HepG2 (cell line): ENCODE measurements at places on chromosomes 7 and 10. TPM values are rescaled to one million over a fixed set of nuclear protein-coding genes. Genes with fewer than 3 reads are reported as not detected.

DNA sequence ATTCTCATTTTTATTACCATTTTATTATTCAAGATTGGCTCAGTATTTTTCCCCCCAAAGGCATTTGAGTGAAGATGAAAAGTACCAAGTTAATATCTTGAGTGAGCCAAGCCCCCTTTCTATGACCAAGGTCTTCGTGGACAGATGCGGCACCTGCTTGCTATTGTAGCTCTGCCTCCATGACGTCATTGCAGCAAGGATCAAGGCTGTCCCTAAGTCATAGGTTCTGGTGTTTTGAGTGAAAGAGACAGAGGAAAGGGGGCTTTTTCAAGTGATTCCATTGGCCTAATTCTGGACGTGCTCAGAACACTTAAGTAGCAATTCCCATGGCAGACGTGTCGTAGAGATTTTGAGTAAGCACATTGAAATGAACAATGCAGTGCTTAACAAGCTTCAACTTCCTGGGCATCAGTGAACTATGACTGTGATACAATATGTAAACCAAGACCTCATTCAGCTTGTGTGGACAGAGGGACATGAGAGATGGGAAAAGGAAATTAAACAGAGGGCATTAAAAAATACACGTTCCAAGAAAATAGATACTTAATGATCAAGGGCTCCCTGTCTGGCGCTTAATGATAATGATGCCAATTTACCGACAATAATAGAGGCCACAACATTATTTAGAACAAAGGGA lies 248.7 kb upstream of the NPVF start:
- no peak for DNase-seq

DNA sequence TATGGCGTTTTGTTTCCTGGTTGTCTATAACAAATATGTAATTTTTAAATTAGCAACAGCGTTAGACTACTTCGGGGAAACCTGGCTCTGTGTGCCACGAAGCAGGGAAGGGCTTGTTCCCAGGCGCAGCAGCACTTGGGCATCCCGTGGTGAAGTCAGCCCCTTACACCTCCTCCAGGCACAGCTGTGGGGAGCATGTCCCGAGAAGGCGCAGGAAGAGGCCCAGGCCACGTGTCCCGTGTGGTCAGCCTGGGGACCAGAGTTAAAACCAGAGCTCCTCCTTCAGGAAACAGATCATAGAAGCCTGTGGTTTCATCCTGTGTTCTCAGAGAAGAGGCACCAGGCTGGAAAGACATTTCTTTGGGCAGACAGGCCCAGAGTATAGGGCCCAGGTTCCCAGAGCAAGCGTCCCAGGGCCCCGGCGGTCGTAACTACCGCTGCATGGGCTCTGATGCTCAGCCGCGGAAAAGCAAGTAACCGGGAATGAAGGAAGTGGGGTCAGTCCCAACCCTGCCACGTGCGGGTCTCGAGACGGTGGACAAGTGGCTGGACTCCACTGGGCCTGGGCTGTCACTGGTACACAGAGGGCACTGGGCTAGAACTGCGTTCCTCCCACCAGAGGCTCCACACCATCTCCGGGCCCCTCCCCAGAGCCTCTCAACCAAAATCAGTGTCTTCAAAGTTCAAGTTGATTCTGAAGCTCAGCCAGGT lies 7.1 kb downstream of the NUDT1 start:
- DNase-seq: no peak

- no peak for DNase-seq
These were observed 453.8 kb upstream of the ANKRD30A start for GRCh38 chr10:36671607-36672006.

DNA sequence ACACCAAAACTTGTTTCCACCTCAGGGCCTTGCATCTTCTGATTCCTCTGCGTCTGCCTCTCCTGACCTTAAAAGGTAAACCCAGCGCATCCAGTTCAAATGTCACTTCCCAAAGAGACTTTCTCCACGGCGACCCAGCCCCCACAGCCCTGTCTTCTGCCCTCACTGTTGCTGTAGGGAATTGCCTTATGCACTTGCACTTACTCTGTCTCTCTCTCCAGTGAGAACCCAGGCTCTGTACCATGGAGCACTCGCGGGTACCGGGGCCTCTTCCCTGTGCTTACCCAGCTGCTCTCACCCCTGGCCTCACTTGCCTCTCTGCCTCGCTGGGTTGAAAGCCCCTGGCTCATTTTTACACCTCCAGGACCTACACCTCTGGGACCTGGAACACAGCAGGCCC lies 48.4 kb downstream of the AOC1 start:
- DNase-seq: no peak

GRCh38 chr7:124106575-124106974 lies 73.7 kb upstream of the TMEM229A start:
- DNase-seq: no peak

DNA sequence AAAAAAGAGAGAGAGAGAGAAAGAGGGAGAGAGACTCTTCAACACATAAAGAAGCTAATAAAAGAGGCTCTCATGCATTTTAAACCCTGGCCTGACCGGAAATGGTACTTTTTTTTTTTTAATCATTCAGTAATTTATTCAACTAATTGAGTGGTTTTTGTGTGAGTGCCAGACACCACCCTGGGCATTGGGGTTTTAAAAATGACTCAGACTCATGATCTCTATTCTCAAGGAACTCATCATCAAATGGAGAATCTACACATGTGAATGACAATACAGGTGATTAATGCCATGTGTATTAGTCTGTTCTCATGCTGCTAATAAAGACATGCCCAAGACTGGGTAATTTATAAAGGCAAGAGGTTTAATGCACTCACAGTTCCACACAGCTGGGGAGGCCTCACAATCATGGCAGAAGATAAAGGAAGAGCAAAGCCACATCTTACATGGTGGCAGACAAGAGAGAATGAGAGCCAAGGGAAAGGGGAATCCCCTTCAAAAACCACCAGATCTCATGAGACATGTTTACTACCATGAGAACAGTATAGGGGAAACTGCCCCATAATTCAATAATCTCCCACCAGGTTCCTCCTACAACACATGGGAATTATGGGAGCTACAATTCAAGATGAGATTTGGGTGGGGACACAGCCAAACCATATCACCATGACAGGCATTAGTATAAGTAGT lies 158.5 kb upstream of the AUTS2 start:
- no peak for DNase-seq

GRCh38 chr7:33981226-33981625 lies 75.9 kb downstream of the BMPER start:
- DNase-seq: no peak

DNA sequence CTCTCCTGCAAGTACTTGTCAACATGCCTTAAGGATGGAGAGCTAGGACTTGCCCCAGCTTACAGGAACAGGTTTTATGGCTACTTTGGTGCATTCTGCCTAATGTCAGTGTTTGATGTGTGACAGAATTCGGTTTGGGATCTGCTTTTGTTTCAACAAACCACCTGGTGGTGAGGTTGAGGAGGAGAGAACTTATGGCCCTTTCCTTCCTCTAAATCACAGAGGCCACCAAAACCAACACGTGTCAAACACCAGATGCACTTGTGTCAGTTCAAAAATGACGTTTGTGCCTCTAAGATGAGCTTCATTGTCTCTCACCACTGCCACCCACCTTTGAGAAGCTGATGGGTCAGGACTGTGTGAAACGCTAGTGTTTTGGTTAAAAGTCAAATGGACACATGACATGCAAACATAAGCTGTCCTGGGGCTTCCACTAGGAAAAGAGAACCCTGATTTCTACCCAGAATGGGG lies 83.9 kb downstream of the OSBPL3 start:
- no peak for DNase-seq

DNA sequence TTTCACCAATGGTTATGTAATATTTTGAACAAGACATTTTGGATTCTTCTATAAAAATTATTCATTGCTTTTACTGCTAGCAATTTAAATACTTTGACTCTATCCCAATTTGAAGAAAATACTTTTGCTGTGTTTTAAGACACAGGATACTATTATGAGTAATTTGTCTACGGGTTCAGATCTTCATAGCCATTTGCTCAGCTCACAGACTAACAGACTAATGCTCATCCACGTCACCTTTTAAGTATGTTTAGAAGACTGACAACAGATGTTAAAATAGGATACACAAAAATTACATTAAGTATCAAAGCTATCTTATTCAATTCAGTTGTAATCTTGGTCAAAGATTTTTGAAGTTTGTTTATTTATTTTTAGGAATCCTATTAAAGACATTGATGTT lies 251.3 kb upstream of the CHRM2 start:
- DNase-seq: no peak

GRCh38 chr7:24939416-24939815 lies 40.6 kb downstream of the OSBPL3 start:
- no peak for DNase-seq

GRCh38 chr10:116000151-116000842 lies 272.7 kb downstream of the GFRA1 start:
- no peak for DNase-seq

- DNase-seq: no peak
These were observed 179.2 kb downstream of the EBF3 start for GRCh38 chr10:129784891-129785290.

GRCh38 chr7:139982927-139983920 lies 79.5 kb downstream of the PARP12 start:
- DNase-seq: no peak

GRCh38 chr10:89556600-89556999 lies 21.2 kb upstream of the SLC16A12 start:
- DNase-seq: no peak

DNA sequence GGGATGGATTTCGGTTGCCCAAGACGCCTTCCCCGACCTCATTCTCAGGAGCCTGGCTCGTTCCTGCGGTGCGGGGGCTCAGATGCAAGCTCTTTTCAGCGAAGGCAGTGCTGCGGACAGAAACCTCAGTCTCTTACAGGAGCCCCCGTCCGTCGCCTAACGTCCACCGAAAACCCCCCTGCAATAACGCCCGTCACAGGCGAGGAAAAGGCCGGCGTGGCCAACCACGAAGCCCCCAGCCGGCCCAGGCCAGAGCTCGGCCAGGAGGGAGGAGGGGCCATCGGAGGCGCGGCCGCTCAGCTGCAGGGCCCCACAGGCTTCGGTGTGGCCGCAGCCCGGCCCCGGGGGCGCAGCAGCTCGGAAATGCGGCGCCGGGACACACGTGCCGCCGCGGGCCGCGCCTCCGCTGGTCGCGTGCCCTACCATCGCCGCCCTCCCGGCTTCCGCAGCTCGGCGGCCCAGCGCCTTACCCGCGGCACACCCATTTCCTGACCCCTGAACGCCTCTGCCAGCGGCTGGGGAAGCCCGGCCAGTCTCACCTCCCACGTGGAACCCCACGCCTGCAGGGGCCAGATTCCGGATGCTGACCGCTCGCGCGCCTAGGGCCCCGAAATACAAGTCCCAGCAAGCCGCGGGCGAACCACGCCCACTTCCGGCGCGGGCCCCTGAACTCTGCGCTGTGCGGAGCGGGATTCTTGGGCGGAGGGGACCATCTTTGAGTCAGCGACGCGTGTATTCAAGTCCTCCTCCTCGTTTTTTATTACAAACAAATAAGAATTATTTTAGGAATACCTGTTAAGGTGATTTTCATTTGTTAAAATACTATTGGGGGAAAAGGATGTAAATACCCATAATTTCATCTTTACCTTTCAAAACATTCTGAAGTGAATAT lies at the start of gene ZNF239:
Gene ZNF239 (minus strand): TSS at position 616 of the 892 bp plus-strand sequence. CDS start 16,537 bp downstream, outside the sequence.
- DNase-seq: no peak

DNA sequence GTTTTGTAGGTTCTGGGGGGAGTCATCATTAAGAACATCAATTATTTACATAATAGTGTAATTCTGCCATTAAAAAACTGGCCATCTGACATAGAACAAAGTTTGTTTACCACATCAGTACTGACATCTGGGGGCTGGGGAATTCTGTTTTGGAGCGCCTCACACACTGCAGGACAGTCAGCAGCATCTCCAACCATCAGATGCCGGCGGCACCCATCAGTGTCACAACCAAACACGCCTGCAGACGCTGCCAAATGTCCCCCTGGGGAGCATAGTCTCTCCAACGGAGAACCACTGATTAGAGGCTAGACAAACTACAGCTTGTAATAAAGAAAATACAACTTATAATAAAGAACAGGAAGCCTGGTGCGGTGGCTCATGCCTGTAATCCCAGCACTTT lies 26.0 kb downstream of the GNA12 start:
- DNase-seq: no peak

GRCh38 chr10:133475425-133475734 lies 21.6 kb downstream of the SCART1 start:
- no peak for DNase-seq

- DNase-seq: no peak
These were observed 14.4 kb upstream of the WASL start for GRCh38 chr7:123763191-123763661.

DNA sequence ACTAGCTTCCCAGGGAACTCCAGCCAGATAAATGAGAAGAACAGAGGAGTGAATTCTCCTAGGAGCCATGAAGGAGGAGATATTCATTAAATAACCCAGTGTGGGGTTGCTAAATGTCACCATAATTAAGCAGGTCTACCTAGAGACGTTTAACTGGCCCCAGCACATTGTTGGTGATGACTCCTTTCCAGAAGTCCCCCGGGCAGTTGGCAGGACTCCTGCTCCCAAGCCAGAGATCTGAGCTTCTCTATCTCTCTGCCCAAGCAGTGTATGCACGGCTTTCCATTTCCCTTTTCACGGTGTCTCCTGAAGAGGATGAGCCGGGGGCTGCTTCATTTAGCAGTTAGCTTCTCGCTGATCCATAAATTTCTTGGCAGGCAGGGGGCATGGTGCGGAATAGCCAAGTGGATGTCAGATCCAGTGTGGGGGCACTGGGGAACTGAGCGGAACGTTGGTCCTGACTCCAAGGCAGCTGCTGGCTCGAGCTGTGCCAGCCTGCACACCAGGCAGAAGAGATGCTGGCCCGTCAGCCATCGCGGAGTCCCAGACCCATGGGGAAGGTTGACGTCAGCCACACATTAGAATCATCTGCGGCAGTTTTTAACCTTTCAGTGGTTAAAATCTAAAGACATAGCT lies 142.0 kb upstream of the NPY start:
- DNase-seq: no peak

Gene OGDHL
- polyA plus RNA-seq: 9.8 and 11.2 TPM in 2 replicates

Gene SEC31B
- polyA plus RNA-seq: 8.3 and 9.0 TPM in 2 replicates

Gene GIGYF1
- 7.6 and 10.2 TPM in 2 replicates for polyA plus RNA-seq

Gene PHYHIPL
- polyA plus RNA-seq: 56.9 and 78.5 TPM in 2 replicates

Gene PRSS37
- polyA plus RNA-seq: not detected in 2 replicates

Gene KCNIP2
- 0.70 and 0.88 TPM in 2 replicates for polyA plus RNA-seq

Gene WIPF3
- 0.01 and 0.03 TPM in 2 replicates for polyA plus RNA-seq

Gene ZNF425
- polyA plus RNA-seq: 0.51 and 0.55 TPM in 2 replicates
